ENCODE measurements at places on chromosomes 3 and 15.
A peak's percentile ranks its signal among the peaks of the same experiment; 100 is the strongest.

DNA sequence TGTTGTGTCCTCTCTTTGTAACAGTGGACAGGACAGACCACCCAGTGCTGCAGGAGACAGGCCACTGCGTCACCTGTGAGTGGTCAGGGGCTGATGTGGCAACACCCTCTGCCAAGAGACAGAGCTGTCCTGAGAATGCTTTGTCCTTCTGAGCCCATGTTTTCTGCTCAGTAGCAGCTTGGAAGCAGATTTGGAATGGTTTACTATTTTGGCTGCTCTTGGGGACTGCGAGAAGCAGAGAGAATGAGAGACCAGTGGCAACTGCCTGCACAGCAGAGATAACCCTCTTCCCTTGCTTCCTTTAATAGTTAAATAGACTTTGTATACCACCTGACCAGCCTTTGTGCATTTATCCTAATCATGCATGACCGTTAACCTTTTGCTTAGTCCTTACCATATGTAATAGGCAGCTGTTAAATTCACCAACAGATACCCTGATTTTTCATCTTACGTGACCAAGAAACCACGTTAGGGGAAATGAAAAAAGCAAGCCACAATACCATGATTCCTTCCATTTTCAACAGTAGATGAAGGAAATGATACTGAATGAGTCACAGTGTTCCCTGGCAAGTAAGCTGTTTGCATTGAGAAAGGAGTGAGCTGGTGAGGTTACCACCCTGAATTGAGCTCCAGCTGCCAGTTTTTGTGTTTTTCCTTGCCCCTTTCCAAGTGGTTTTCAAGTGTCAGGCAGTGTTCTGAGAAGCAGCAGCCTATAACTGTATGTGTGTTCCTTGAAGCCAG is 35.5 kb downstream of the B3GALNT1 start:
- peak; percentile 30 for DNase-seq

DNA sequence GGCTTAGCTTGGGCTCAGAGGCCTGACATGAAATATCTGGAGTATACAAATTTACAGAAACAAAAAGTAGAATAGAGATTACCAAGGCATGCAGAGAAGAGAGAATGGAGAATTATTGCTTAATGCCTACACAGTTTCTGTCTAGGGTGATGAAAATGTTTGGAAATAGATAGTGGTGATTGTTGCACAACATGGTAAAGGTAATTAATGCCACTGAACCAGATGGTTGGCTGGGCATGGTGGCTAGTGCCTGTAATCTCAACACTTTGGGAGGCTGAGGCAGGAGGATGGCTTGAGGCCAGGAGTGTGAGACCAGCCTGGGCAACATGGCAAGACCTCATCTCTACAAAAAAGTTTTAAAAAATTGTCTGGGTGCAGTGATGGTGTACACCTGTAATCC is 46.6 kb upstream of the OSBPL11 start:
- no peak for DNase-seq

- DNase-seq = peak; percentile 25
Observed at GRCh38 chr3:38519000-38519399, 22.9 kb downstream of the EXOG start.

GRCh38 chr3:191557322-191557721 is 96.4 kb downstream of the PYDC2 start:
- DNase-seq = peak; percentile 0

DNA sequence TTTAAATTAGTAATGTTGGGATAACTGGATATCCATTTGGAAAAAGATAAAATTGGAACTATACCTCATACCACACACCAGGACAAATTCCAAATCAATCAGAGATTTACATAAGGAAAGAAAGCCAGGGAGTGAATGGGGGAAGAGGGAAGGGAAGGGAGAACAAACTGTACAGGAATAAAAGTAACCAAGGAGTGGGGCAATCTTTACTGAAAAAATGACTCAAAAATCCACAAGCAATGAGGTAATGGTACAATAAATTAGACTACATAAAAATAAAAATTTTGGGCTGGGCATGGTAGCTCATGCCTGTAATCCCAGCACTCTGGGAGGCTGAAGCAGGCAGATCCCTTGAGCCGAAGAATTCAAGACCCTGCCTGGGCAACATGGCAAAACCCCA is 82.6 kb downstream of the MLH1 start:
- DNase-seq = no peak

GRCh38 chr15:40306908-40307307 is 827 bp downstream of the PLCB2 start:
- DNase-seq = no peak

DNA sequence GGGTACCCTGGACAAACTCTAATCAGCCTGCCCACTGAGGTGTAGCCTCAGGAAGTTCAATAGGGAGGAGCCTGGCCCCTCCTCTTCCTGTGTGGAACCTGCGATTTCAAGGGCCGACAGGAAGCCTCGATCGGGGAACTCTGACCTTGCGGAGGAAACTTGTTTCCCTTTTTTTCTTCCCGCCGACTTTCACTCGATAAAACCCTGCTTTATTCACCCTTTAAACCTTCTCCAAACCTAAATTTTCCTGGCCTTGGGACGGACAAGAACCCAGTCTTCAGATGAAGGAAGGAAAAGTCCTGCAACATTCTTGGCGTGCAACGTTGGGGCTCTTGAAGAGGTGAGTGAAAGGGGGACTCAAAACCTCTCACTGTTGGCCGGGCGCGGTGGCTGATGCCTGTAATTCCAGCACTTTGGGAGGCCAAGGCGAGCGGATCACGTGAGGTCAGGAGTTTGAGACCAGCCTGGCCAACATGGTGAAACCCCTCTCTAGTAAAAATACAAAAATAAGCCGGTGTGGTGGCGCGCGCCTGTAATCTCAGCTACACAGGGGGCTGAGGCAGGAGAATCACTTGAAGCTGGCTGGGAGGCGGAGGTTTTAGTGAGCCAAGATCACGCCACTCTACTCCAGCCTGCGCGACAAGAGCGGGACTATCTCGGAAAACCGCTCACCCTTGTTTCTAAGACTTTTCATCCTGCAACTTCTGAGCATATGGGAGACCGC is 208.2 kb downstream of the ZNF385D start:
- no peak for DNase-seq

DNA sequence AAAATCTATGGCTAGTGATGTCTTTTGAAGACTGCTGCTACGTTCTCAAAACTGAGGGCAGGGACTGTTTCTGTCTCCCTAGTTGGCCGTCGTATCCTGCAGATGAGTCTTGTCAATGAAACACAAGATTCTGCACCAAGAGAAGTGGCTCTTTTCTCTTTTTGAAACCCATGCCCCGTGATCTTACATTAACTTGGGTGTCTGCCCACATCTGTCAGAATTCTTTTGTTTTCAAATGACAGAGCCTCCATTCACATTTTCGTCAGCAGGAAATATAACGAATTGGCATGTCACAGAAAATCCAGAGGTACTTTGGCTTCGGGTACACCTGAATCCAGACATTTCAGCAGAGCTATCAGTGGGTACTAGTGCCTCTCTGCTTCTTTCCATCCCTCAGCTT is 331.3 kb upstream of the PROK2 start:
- DNase-seq = no peak

GRCh38 chr3:168096210-168096652 is 507 bp upstream of the GOLIM4 start:
- peak; percentile 91 for DNase-seq

DNA sequence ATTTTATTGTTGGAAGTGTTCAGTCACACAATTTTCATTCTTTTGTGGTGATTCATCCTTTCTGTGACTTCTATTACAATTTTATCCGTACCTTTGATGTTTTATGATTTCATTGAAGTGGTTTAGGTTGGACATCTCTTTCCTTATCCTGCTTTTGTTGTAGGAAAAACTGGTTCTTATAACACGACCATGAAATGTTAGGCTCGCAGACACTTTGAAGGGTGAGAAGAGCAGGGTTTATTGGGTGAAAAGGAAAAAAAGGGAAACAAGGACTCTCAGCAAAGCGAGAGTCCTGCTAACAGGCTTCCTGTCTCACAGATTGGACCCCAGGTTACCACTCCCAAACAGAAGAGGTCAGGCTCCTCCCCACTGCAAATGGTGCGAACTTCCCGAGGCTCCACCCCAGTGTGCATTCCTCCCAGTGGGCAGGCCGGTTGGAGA is 257.4 kb downstream of the STXBP5L start:
- no peak for DNase-seq

GRCh38 chr3:11582191-11582968 is 61.3 kb downstream of the VGLL4 start:
- peak; percentile 95 for DNase-seq

All from fibroblast of skin of abdomen (primary cell).